Spinal cord (tissue), 10 donors: ENCODE measurements at places on chromosomes 3 and 15. TPM values are rescaled to one million over a fixed set of nuclear protein-coding genes. Genes with fewer than 3 reads are reported as not detected.

The PAQR5 gene
- total RNA-seq: 9.3 TPM

The CCR8 gene
- not detected for total RNA-seq

The CMTM8 gene
- 0.89 TPM for total RNA-seq

The GALNT15 gene
- 10.4 TPM for total RNA-seq

The NEK10 gene
- 33.1 TPM for total RNA-seq

The OR5K4 gene
- not detected for total RNA-seq

The TICRR gene
- total RNA-seq: 2.0 TPM

The CGNL1 gene
- 30.9 TPM for total RNA-seq

The CDHR4 gene
- total RNA-seq: 0.10 TPM

The NRROS gene
- 3.2 TPM for total RNA-seq

The TRPM1 gene
- 0.72 TPM for total RNA-seq

The RPLP1 gene
- total RNA-seq: 43.6 TPM

The PIERCE2 gene
- 3.9 TPM for total RNA-seq

The TMOD2 gene
- 220 TPM for total RNA-seq

The VGLL3 gene
- total RNA-seq: 17.5 TPM

The SEMA3F gene
- total RNA-seq: 17.1 TPM

The PLCH1 gene
- 10.2 TPM for total RNA-seq

The PLXND1 gene
- total RNA-seq: 59.0 TPM

The CCDC39 gene
- total RNA-seq: 6.2 TPM
